Right renal pelvis (tissue), 4 donors: ENCODE measurements at places on chromosomes 2 and 18. TPM values are rescaled to one million over a fixed set of nuclear protein-coding genes. Genes with fewer than 3 reads are reported as not detected.

Gene CYS1
- polyA plus RNA-seq, result 105 TPM

Gene MAB21L4
- 1.6 TPM for polyA plus RNA-seq

Gene DNAH6
- polyA plus RNA-seq, result 1.7 TPM

Gene ADAM17
- 39.0 TPM for polyA plus RNA-seq

Gene GPR35
- polyA plus RNA-seq, result 1.5 TPM

Gene MRPL19
- 74.4 TPM for polyA plus RNA-seq

Gene CDH20
- polyA plus RNA-seq, result 3.4 TPM

Gene ZNF513
- polyA plus RNA-seq, result 19.2 TPM

Gene SCTR
- 11.5 TPM for polyA plus RNA-seq

Gene DPP4
- 139 TPM for polyA plus RNA-seq

Gene SLC4A5
- polyA plus RNA-seq, result 3.1 TPM

Gene GREB1
- 13.0 TPM for polyA plus RNA-seq

Gene CABYR
- polyA plus RNA-seq, result 5.1 TPM

Gene POTEE
- 0.21 TPM for polyA plus RNA-seq

Gene PREB
- polyA plus RNA-seq, result 51.5 TPM

Gene CCDC85A
- 2.2 TPM for polyA plus RNA-seq

Gene BOD1L2
- not detected for polyA plus RNA-seq

Gene ASIC4
- polyA plus RNA-seq, result 0.18 TPM

Gene KLHL29
- polyA plus RNA-seq, result 11.9 TPM

Gene SCYGR2
- not detected for polyA plus RNA-seq

Gene CHRND
- 0.38 TPM for polyA plus RNA-seq

Gene UGT1A10
- polyA plus RNA-seq, result not detected

Gene CIB4
- polyA plus RNA-seq, result 1.2 TPM

Gene COLEC12
- polyA plus RNA-seq, result 30.0 TPM

Gene PFN4
- polyA plus RNA-seq, result 2.9 TPM

Gene LOXHD1
- polyA plus RNA-seq, result 0.66 TPM

Gene KCNIP3
- polyA plus RNA-seq, result 15.4 TPM

Gene NT5C1B
- 0.86 TPM for polyA plus RNA-seq

Gene PDE6D
- polyA plus RNA-seq, result 27.6 TPM

Gene CHST10
- polyA plus RNA-seq, result 23.8 TPM

Gene CRYBA2
- polyA plus RNA-seq, result not detected

Gene TLX2
- not detected for polyA plus RNA-seq
